ENCODE measurements at places on chromosomes 16 and 17.

GRCh38 chr16:3879887-3880564 lies 487 bp downstream of the CREBBP start:
- peak; percentile 77 for DNase-seq

GRCh38 chr17:81932333-81932983 lies 4.6 kb downstream of the PYCR1 start:
- DNase-seq = no peak

DNA sequence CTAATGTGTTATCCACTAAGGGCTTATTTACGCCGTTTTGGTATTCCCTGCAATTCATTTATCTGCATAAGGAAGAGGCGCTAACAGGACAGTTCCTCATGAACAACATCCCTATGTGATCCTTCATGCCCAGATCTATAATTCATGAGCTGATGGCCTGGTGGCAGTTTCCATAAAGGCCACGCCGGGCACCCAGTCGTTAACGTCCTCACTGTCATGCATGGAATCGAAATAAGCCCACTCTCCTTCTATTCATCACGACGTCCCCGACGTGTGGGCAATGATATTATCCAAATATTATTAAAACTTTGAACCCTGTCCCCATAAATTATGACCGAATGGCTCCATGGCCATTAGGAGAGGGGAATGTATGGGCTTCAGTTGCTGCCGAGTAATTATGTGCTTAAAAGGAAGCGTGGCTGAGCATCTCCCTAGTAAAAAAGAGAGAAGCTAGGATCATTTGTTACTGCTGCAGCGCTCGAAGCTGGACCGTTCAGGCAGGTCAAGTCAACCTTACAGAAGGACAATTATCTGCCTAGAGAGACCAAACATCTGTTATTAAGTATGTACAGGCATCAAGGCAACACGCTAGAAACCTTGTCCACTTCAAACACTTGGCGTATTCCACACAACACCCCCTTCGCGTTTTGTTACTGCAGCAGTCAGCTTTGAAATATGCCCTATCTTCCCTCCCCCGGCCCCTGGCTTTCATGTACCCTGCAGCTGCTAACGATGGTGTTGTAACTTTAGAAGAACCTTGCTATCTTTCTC lies 94.0 kb upstream of the SALL1 start:
- DNase-seq = no peak

GRCh38 chr17:8393470-8394231 lies 4.0 kb downstream of the RNF222 start:
- DNase-seq = no peak

DNA sequence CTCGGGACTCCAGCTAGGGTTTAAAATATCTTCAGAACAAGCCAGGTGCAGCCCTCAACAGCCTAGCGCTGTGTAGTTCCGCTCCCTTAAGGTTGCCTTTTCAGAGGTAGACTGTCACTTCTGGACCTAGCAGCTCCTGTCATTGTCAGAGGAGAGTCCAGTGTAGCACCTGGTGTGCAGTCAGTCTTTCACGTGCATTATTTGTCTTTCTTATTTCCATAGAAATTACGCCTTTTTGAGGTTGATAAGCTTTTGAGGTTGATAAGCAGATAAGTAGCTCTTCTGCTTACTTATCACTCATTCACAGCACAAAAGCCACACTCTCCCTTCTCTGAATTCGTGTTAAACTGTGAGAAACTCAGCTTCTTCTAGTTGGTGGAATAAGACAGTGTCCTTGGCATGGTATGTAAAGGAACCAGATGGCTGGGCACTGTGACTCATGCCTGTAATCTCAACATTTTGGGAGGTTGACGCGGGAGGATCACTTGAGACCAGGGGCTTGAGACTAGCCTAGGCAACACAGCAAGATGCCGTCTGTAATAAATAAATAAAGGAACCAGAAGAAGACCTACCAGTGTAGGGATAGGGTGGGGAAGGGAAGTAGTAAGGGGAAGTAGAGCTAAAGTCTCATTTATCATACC lies 10.2 kb downstream of the EEF2K start:
- no peak for DNase-seq

DNA sequence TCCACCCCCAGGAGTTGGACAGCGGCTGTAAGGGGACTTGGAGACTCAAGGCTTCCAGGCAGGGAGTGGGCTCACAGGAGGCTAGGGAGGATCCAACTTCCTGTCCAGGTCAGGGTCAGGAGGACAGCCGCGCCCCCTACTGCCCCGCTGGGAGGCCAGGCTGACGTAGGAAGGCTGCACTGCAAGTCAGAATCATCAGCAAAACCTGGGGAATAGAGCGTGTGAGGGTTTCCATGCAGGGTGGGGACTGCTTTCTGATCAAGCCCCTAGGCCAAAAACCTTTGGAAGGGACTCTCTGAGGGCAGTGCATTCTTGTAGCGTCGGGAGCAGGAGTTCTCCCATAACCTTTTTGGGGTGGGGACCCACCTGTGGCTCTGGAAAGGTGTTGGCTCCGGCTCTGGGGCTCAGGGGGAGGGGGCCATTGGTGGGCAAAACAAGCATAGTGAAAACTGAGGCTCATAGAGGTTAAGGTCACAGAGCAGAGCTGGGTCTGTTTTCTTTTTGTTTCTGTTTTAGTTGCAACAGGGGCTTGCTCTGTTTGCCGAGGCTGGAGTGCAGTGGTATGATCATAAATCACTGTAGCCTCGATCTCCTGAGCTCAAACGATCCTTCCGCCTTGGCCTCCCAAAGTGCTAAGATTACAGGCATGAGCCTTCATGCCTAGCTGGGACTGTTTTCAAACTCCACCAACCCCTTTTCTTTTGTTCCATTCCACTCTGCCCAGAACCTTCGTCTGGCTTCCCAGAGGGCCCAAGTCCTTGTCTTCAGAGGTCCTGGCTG lies 22.1 kb downstream of the RAI1 start:
- no peak for DNase-seq

DNA sequence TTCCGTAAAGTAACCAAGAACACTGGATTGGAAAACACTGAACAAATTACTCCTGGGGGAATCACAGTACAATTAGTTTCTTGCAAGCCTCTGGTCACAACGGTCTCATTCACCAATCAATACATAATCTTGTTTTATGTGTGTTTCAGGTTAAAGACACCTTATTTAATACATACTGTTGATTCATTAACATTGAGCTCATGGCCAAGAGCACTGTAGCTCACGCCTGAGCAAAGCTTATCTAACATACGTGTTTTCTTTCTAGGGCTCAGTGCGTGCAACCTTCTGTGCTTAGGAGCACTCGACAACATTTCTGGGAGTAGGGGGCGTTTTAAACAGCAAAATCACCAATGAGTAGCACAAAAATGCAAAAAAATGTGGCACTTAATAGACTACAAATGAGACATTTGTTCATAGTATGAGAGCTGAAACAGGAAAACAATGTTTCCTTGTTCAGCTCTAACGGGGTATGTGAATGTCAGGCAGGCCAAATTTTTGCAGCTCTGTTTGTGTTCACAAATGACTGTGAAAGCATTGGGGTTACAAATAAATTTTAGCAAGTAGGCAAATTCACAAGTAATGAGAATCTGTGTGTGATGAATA lies 206.2 kb downstream of the CNTNAP4 start:
- no peak for DNase-seq

DNA sequence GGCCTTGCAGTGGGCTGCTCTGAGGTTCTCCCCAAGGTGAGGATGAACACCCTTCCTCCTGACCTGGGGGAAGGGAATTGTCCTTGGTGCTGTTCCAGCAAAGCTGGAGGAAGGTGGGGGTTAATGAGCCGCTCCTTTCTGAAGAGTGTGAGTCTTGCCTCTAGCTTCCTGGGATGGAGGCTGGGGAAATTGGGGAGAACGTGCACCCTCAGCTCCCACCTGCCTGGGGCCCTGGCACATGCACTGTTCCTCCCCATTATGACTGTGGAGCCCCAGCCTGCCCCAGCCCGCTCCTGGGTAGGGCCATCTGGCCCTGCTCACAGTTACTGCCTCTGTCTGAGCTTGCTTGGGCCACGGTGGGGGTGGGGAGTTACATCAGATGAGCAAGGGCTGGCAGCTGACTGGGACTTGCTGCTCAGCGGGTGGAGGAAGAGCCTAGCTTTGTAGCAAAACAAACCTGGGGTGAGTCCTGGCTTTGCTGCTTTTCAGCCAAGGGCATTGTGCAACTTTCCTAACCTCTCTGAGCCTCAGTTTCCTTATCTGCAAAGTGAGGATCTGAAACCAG lies 11.1 kb downstream of the TNS4 start:
- peak; percentile 34 for DNase-seq

DNA sequence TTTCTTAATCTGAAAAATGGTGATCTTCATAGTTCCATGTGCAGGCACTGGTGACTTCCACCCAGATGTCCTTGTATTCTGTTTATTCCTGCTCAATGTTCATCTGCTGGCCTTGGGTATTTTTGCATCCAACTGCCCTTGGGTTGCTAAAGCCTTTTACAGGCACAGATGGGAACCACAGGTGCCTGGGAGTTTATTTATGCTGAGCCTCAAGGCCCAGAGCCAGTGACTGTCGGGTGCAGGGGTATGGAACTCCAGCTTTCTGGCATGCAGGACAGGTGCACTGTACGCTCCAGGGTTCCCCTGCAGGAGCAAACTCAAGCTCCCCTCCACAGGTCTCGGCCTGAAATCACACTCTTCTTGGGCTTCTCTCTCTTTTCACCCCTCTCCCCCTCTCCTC lies 22.3 kb downstream of the DYNLRB2 start:
- no peak for DNase-seq

GRCh38 chr17:37092071-37092470 lies 143.3 kb downstream of the AATF start:
- DNase-seq = no peak

- no peak for DNase-seq
These were observed 12.9 kb downstream of the AARS1 start for GRCh38 chr16:70276392-70276791.

DNA sequence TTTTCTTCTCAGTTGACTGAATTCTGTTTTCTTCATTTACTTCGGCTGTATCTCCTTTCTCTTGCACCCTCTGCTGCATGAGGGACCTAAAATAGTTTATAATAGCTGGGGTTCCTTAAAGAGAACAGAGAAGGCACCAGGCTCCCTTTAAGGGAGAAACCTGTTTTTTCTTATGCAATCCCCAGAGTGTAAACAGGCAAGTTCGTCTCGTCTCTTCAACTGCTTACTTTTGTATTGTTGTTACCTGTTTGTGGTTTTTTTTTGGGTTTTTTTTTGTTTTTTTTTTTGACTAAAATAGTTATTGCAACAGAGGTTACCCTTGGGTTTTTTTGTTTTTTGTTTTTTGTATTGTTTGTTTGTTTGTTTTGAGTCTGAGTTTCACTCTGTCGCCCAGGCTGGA lies 3.7 kb upstream of the LDHD start:
- no peak for DNase-seq

DNA sequence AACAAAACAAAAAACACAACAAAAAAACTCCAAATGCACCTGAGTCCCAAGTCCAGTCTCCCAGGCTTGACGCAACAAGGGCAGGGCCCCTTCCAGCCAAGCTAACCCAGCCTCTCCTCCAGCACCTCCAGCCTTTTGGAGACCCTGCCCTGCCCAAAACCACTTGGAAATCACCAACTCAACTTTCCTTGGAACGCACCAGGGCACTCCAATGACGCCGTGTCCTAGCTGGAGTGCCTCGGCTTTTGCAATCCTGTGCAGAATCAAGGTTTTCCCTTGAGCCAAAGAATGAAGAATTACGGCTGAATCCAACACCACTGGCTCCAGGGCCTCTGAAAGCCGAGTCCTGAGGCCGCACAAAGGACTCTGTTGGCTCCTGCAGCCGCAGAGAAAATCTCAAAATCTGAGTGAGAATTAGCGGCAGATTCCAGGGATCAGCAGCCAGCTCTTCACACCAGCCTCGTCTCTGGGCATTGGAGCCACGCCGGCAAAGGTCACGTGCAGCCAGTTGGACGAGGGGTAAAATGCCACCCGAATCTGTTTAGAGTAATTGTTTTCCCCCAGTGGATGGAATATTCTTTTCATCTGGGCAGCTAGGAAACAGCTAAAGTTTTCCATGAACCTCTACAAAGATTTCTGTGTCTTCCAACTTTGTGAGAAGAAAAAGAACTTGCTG lies 9.7 kb upstream of the BAIAP2 start:
- no peak for DNase-seq

GRCh38 chr17:35568561-35568960 lies 7.9 kb upstream of the SLFN14 start:
- DNase-seq = peak; percentile 47

DNA sequence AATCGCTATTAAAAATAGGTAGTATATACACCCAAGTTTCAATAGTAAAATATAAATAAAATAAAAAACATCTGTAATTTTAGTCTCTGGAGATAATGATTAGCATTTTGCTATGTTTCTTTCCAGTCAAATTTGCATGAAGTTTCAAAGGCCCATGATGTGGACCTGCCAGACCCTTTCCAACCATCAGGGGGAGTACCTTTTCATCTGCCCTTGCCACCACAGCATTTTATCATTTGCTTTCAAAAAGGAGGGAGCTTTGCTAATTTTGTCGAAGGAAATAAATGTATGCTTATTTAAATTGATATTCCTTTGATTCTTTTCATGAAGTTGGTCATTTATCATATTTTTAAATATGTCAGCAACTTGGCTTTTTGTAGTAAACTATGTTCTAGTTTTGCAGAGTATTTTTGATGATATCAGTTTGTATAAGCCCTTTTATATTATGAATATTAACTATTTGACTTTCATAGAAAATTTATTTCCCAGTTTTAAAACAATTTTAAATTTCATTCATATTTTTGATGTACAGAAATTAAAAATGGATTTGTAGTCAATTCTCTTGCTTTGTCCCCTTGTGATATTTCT lies 115.2 kb upstream of the NETO2 start:
- DNase-seq = peak; percentile 2

- DNase-seq = no peak
These were observed 31.7 kb downstream of the CMTM3 start for GRCh38 chr16:66636199-66636598.

- DNase-seq = no peak
These were observed 147.9 kb downstream of the PMP22 start for GRCh38 chr17:15117239-15117638.

DNA sequence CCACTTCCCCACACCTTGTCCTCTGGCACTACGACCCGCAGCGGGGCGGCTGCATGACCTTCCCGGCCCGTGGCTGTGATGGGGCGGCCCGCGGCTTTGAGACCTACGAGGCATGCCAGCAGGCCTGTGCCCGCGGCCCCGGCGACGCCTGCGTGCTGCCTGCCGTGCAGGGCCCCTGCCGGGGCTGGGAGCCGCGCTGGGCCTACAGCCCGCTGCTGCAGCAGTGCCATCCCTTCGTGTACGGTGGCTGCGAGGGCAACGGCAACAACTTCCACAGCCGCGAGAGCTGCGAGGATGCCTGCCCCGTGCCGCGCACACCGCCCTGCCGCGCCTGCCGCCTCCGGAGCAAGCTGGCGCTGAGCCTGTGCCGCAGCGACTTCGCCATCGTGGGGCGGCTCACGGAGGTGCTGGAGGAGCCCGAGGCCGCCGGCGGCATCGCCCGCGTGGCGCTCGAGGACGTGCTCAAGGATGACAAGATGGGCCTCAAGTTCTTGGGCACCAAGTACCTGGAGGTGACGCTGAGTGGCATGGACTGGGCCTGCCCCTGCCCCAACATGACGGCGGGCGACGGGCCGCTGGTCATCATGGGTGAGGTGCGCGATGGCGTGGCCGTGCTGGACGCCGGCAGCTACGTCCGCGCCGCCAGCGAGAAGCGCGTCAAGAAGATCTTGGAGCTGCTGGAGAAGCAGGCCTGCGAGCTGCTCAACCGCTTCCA lies 2.6 kb downstream of the METTL26 start:
- DNase-seq = no peak

All from stimulated activated CD4-positive, alpha-beta T cell treated with anti-CD3 and anti-CD28 coated beads, Interleukin-4, amount 100 ng/mL, for 1 hour (primary cell).